ENCODE measurements at places on chromosomes 1 and 21. TPM values are rescaled to one million over a fixed set of nuclear protein-coding genes. Genes with fewer than 3 reads are reported as not detected.

Gene ZNF695
- total RNA-seq = 8.6 TPM

Gene KPRP
- not detected for total RNA-seq

Gene DPH2
- 15.9 TPM for total RNA-seq

Gene MOB3C
- total RNA-seq = 2.2 TPM

Gene KRTAP19-7
- total RNA-seq = not detected

Gene EDARADD
- 6.1 TPM for total RNA-seq

Gene S100A1
- 0.47 TPM for total RNA-seq

Gene CCDC181
- total RNA-seq = 6.4 TPM

Gene SLAMF7
- total RNA-seq = not detected

Gene C4BPB
- total RNA-seq = not detected

GRCh38 chr21:42071146-42071737, at the start of gene UMODL1:
TSS of gene UMODL1 (plus strand) at chr21:42071317. CDS start at chr21:42071317, 0 bp downstream.
- DNase-seq = no peak

DNA sequence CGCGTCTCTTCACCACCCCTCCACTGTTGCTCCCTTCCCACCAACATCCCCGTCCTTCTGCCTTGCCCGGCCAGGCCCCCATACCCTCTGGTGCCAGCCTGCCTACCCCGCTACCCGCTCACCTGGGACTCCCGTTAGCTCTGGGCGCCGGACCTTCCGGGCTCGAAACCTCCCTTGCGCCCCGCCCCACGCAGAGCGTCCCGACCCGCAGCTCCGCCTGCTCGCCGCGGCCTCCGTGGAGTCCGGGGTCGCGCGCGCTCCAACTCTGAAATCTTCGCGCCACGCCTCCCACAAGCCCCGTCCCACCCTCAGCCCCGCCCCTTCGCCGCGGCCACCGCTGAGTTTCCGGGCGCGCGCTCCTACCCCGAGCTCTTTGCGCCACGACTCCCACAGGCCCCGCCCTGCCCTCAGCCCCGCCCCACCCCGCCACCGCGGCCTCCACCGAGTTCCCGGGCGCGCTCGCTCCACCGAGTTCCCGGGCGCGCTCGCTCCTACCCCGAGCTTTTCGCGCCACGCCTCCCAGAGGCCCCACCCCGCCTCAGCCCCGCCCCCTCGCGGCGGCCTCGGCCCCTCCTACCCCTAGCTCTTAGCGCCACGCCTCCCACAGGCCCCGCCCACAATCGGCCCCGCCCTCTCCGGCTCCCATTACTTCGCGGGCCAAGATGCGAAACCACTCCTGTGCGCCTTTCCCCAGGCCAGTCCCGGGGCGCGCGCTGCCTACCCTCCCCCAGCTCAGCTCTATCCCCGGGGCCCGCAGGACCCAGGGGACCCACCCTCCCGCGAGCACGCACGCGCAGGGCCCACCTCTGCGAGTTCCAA, at the start of gene IFT25:
IFT25 (minus strand) TSS at position 267 of the 819 bp plus-strand sequence. CDS start 5,617 bp downstream, outside the sequence.
- peak; percentile 96 for DNase-seq

GRCh38 chr1:147491098-147491497, 50.2 kb upstream of the BCL9 start:
- no peak for DNase-seq

- DNase-seq = no peak
Measured at GRCh38 chr1:226349801-226350518, 41.0 kb upstream of the LIN9 start.

GRCh38 chr1:65613884-65614283, 178.8 kb upstream of the PDE4B start:
- DNase-seq = no peak

DNA sequence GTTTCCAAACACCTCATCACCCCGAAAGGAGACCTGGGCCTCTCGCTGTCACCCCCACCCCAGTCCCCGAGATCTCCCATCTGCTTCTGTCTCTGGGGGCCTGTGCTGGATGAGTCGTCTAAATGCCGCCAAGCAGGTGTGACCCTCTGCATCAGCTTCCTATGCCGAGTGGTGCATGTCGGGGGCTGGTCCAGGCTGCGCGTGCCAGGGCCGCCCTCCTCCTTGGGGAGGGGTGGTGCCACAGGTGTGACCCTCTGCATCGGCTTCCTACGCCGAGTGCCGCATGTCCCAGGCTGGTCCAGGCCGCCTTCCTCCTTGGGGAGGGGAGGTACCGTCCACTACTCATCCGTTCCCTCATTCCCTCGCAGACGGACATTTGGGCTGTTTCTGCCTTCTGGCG, 115.7 kb downstream of the PRDM16 start:
- DNase-seq = no peak

DNA sequence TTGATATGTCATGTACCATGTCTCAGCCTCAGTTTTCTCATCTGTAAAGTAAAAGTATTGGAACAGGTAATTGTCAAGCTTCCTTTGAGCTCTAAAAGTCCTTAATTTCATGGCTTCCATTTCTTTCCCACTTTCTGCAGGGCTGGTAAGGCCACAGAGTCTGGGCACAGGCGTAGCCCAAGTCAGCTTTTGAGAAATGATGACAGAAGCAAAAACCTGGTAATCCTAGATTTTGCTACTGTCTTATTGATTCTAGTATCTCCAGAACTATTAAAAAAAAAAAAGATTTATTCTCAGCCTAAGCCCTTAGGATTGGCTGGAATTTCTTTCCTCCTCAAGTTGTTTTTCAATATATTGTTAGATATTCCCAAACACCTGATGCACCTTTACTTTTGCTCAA, 31.3 kb downstream of the PLXNA2 start:
- no peak for DNase-seq

DNA sequence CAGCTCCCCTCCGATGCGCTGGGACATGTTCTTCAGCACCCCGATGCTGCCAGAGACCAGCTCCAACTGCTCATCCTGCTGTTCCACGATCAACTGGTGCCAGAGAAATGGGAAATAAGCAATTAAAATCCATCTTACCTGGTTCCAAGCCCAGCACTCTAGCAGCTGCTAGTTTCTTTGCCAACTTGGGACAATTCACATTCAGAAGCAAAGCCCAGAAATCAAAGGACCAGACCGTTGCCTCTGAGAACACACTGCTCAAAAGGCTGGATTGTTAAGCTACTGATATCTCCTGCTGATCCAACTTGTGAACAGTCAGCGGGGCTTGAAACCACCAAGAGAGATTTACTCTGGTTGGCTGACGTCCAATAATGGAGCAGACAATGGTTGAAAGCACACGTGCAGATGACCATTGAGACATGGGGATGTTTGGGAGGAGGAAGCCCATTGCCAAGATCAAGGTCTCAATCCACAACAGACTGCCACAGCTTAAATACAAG, 34.4 kb downstream of the STX6 start:
- DNase-seq = no peak

DNA sequence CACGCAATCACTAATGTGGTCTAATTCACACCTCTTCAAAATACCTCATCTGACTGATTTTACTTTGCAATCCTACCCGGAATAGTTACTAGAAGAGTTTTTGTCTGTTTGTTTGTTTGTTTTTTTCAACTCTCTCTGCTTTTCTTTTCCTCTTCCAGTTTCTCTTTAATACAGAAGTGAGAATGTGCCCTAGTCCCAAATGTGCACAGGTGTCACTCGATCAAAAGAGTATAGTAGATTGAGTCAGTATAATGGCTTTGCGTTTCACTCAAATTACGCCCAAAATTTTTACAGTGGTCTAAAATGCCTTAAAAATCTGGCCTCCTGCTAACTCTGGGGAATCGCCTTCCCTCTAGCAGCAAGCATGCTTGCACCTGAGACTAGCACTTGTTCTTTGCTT, 1536.8 kb downstream of the KCNT2 start:
- DNase-seq = no peak

GRCh38 chr1:93395195-93395594, 49.5 kb downstream of the DR1 start:
- DNase-seq = no peak

- no peak for DNase-seq
Measured at GRCh38 chr1:171140401-171140800, 44.7 kb upstream of the FMO2 start.

- DNase-seq = no peak
Measured at GRCh38 chr21:41066086-41066938, 101.6 kb upstream of the BACE2 start.

DNA sequence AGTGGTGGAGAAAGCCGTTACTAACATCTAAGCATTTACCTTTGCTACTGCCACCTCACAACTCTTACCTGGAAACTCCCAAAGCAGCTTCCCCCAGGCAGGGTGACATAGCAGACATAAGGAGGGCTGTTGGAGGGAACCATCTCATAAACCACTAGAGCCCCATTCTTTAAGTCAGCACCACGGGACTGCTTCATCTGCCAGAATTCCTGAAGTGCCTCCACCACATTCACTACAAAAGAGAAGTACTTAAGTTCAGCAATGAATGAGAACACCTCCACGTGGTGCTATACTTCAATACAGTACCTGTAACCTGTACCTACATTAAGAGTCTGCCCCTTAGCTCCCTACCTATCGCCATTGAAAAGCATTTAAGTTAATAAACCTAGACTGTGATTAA, 10.3 kb downstream of the LIX1L start:
- no peak for DNase-seq

GRCh38 chr1:29716306-29716705, 480.0 kb downstream of the PTPRU start:
- DNase-seq = no peak

DNA sequence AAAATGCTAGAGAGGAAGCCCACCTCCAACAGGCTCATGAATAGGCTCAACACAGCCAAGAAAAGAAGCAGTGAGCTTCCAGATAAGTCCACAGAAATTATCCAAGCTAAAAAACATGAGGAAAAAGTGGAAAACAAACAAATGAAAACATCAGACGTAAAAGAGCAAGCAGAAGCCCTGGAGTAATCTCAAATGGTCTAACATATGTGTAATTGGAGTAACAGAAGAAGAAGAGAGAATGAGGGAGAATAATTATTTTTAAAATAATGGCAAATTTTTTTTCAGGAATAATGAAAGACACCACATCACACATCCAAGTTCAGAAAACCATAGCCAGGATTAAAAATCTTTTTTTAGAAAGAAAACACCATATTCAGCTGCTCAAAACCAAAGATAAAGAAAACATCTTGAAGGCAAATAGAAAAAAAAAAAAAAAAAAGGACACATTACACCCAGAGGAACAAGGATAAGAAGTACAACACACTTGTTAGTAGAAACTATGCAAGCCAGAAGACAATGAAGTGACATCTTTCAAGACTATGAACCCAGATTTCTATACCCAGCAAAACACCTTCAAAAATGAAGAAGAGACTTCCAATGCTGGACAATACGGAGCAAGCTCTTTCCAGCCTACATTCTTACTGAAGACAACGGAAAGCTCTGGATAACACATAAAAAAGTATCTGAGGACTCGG, 10.6 kb upstream of the SUMO3 start:
- no peak for DNase-seq

DNA sequence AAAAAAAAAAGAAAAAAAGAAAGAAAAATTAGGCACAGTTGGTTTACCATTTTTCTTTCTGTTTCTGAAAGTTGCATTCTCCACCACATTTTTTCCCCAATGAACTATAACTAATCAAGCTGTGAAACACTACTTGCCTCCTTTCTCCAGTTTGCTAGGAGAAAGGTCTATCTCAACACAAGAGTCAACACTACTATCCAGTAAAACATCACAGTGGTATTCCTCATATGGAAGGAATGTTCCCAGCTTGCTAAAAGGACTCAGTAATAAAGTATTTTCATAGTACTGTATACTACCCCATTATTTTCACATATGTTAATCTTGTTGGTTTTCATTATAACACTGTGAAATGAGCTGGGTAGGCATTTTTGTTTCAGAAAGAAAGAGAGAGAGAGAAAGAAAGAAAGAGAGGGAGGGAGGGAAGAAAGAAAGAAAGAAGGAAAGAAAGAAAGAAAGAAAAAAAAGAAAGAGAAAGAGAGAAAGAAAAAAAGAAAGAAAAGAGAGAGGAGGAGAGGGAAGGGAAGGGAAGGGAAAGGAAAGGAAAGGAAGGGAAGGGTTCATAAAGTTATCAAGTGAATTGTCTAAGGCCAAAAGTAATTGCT, 7.9 kb downstream of the PTGER3 start:
- DNase-seq = no peak

DNA sequence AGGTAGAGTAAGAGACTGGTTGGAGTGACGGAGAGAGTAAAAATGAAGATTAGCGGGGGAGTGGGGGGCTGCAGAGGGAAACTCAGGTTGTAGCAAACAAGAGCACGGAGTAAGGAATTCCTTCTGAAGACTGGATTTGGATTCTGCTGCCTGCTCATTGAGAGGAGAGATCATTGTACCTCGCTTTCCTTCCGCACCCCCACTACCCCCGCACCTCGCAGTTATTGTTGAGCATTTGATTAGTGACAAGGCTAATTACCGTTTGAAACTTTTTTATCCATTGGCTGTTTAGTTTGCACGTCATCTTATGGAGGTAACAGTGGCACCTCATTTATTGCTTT, 463 bp downstream of the PRPF3 start:
- no peak for DNase-seq

- no peak for DNase-seq
Measured at GRCh38 chr1:189868021-189868420, 609.6 kb downstream of the BRINP3 start.

- no peak for DNase-seq
Measured at GRCh38 chr1:207851696-207852095, 59.2 kb downstream of the CD34 start.

DNA sequence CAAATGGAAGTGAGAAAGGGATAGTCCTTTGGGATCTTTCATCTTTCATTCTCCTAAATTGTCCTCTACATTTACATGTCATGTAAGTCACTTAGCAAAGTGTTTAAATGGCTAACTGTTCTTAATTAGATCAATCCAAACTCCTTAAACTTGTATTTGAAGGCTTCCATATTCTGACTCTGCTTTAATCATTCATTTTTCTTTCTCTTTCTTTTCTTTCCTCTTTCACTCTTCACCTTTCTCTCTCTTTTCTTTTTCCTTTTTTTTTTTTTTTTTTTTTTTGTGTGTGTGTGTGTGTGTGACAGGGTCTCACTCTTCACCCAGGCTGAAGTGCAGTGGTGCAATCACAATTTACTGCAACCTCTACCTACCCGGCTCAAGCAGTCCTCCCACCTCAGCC, 71.7 kb downstream of the RPS27 start:
- no peak for DNase-seq

DNA sequence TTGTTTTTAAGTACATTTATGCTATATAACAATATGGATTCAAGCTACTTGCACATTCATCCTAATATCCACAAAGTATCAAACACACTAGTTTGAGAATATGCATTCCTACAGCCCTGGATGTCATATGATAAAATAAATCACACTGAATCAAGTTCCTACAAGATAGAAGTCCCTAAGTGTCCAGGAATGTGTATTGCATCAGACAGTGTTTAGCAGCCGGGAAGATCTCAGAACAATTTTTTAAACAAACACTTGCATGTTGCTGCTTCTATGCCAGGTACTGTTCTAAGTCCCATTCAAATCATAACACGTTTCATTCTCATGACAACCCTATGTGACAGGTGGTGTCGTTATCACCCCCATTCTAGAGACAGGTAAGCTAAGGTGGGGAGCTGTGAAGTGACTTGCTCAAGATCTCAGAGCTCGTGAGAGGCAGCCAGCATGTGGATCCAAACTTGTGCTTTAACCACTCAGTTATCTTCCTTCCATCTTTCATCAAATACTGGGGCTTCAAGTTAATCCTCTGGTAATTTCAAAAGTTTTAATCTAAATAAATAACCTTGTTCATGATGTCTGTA, 68.3 kb upstream of the KIF26B start:
- no peak for DNase-seq

- DNase-seq = no peak
Measured at GRCh38 chr1:183812686-183813569, 8.0 kb downstream of the RGL1 start.

- DNase-seq = no peak
Measured at GRCh38 chr1:178940068-178940765, 69.3 kb upstream of the ANGPTL1 start.

Data from occipital lobe (tissue), 3 donors.